Upper lobe of left lung (tissue), 6 donors: ENCODE measurements at places on chromosomes 1 and 21. TPM values are rescaled to one million over a fixed set of nuclear protein-coding genes. Genes with fewer than 3 reads are reported as not detected.

Gene HNRNPR
- 43.9 TPM for total RNA-seq

Gene EFNA4
- total RNA-seq: 8.0 TPM

GRCh38 chr1:44237721-44238457, 24.6 kb downstream of the DMAP1 start:
- peak; percentile 88 for DNase-seq

GRCh38 chr1:92544756-92545165, 58.0 kb upstream of the GFI1 start:
- no peak for DNase-seq

GRCh38 chr1:17437580-17438317, 1.7 kb downstream of the RCC2 start:
- DNase-seq: peak; percentile 92

- no peak for DNase-seq
Measured at GRCh38 chr21:20451046-20451445, 547.2 kb upstream of the NCAM2 start.

Gene PMVK
- total RNA-seq: 9.4 TPM

DNA sequence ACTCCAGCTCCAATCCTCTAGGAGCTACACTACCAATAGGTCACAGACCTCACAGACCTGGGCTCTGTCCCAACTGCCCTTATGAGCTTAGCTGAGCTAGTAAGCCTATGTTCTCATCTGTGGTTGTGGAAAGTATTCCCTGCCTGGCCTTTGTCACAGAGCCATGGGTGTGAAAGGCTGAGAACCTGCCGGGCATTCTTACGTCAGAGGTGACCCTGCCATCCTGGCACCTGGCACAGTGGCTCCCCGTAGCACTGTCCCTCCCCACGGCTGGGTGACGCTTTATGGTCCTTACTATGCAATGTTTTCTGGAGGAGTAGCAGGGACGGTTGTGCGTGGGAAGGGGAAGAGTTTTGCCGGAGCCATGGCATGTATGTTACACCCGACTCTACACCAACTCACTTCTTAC, 3.5 kb downstream of the TNFRSF1B start:
- DNase-seq: no peak

DNA sequence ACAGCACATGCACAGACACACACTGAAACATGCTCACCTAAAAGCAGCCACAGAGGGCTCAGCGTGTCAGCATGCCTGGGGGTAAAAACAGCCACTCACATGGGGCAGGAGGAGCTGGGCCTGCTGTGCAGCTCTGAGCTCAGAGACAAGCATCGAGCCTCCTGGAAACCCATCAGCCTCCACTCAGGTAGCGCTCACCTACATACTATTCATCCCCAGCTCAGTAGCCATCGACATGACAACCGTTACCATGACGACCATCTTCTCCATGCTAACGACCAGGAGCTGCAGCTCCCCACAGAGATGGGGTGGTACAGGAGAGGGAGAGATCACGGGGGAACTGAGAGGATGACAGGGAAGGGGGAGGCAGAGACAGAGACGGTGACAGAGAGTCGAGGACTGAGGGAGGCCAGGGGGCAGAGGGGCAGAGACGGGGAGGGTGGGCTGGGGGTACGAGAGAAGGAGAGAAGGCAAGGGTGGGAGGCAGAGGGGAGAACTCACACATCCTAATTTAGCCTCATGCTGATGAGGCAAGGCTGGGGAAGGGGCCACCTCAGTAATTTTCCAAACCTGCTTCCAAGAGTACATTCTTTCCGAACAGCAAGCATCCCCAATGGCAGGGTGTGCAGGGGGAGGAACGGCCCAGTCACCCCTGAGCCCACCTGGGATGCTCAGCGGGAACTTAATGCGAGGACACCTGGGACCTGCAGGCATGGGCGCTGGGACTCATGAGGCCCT, 28.4 kb downstream of the SDC3 start:
- no peak for DNase-seq

- no peak for DNase-seq
Measured at GRCh38 chr1:216812966-216813365, 89.7 kb upstream of the ESRRG start.

GRCh38 chr1:21251773-21252471, 38.3 kb downstream of the ECE1 start:
- DNase-seq: no peak

GRCh38 chr1:86939406-86939805, 25.0 kb downstream of the HS2ST1 start:
- DNase-seq: no peak

Gene SELENBP1
- 396 TPM for total RNA-seq

Gene EGLN1
- 23.5 TPM for total RNA-seq

DNA sequence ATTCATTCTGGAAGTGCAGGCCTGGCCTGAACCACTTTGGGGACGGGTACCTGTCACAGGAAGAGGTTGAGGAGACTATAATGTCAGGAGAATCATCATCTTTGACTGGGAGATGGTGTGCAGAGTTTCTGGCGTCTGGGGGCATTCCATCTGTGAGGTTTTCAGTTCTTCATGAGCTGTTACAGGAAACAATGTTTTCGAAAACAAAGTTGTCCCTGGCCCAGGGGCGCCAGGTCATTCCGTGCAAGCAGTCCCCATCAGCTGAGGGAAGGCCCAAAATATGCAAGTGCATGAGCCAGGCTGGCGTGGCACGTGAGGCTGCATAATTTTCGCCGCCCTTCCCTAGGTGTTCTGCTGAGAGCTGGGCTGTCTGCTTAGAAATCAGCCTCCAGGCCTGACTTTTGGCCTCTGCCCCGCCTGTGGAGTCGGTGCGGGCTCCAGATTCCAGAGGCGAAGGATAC, 68.4 kb upstream of the ATP5PO start:
- DNase-seq: peak; percentile 39

- DNase-seq: no peak
Measured at GRCh38 chr21:36223451-36223850, 66.8 kb downstream of the DOP1B start.

- no peak for DNase-seq
Measured at GRCh38 chr1:67532452-67533216, 102.4 kb upstream of the SERBP1 start.

DNA sequence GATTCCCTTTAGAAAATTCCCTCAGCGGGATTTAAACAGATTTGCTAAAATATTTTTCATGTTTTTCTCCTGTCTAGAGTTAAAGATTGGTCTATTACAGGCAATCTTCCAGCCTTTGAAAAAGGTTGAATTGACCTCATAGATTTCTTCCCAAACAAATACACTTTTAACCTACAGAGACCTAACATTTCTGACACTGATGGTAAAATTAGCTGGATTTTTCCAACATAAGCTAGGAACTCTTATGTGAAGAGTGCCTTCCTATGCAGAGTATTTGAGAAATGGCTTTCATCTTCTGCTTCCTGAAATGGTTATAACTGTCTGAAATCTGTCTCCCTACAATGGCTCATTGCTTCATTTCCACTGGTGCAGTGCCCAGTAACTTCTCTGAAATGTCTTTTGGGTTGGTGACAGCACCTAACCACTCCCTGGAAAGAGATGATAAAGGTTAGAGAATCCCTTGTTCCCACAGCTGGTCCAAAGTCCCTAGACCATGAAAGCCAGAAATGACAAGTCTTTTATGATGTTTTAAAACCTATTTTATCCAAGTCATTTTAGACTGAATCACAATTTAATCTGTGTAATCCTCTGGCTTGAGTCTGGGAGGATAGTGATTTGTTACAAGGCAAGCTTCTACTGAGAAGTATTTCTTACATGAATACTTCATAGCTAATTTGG, 269.4 kb downstream of the BACH1 start:
- no peak for DNase-seq

- peak; percentile 90 for DNase-seq
Measured at GRCh38 chr1:3611170-3612019, at the start of gene MEGF6. Gene MEGF6, minus strand, starts transcription at chr1:3611508. Its CDS starts 240 bp downstream, at chr1:3611268.

DNA sequence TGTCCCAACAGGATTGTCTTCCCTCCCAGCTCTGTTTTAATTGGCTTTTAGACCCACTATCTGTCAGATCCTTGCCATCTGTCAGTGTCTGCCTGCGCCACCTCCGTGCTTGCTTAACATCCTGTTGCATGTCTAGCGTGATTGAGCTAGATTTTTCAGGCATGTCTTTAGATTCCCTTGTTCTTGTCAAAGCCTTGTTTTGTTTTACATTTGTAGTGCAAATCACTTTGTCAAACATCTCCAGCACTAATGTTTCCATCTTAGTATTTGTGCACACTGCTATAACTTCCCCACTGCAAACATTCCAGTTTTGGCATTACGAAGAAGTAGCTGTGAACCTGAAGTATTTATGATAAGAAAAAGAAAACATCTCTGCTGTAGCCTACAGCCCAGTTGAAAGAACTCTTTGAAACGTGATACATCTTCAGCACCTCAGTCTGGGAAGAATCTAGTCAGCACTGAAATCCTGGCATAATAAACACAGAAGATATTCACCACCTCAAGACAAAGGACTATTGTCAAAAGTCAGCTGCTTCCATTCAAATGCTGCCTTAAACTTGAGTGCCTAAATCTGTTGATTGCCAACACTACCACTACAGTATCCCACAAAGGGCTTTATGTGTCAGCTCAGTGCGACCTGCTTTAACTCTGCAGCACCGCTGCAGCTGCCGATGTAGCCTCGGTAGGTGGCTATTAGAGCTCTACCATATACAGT, 105.0 kb downstream of the FNBP1L start:
- no peak for DNase-seq

- DNase-seq: peak; percentile 73
Measured at GRCh38 chr21:45152265-45152746, 77.9 kb downstream of the ADARB1 start.

DNA sequence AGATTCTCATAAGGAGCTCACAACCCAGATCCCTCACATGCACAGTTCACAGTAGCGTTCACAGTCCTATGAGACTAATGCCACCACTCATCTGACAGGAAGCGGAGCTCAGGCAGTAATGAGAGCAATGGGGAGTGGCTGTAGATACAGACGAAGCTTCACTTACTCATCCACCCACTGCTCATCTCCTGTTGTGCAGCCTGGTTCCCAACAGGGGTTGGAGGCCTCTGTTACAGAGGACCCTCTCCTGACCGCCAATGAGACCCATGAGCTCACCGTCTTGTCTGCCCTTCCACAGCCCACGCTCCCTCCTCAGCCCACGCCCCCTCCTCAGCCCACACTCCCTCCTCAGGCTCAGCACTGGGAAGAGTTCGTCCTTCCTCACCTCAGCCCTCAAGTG, 39.6 kb downstream of the RSPH1 start:
- no peak for DNase-seq

Gene FOXD2
- total RNA-seq: 0.22 TPM

DNA sequence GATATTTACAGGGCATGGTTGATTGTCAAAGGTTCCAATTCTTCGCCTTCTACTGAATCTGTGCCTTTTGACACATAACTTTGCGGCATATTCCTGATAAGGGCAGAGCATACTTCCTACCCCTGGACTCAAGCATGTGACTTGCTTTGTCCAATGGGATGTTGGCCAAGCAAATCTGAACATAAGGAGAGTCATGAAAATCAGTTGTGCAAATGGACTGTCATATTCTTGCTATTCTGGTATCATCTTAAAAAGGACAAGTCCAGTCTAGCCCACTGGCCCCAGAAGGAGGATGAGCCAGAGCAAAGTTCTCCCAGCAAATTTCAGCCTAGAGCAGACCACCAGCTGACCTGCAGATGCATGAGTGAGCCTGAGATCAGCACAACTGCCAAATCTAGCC, 41.0 kb upstream of the MUTYH start:
- no peak for DNase-seq

DNA sequence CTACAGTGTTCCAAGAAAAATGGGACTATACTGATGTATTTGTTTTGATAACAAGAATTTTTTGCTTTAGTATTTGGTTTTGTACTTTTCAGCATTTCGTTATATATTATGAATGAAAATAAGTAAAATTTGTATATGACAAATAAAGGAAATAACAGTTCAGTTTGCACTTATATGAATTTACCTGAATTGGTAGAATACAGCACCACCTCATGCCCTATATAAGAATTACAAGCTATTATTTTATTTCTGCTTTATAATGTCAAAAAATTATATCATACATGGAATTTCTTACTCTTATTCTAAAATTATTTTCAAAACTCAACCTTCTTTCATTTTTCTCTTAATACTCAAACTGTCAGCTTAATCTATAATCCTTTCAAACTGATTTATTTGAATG, 14.6 kb downstream of the EFCAB7 start:
- no peak for DNase-seq
